ENCODE measurements at places on chromosomes 4 and X.

DNA sequence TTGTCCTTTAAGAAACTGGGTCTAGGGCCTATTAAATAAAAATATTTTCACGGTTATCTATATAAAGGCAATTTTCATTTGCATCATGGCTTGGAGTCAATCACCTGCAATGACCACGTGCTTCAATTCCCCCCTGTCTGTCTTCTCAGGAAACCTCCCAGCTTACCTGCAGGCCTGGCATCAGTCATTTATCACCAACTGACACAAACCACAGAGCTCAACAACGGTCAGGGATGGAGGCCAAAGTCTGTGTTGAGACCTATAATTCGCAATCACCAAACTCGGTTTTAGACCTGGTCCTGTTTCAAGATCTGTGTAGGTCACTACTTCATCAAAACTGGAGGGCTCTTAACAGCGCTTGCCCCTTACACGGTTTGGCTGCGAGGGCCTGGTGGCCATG lies 1.9 kb downstream of the SLC9A7 start:
- DNase-seq: no peak

DNA sequence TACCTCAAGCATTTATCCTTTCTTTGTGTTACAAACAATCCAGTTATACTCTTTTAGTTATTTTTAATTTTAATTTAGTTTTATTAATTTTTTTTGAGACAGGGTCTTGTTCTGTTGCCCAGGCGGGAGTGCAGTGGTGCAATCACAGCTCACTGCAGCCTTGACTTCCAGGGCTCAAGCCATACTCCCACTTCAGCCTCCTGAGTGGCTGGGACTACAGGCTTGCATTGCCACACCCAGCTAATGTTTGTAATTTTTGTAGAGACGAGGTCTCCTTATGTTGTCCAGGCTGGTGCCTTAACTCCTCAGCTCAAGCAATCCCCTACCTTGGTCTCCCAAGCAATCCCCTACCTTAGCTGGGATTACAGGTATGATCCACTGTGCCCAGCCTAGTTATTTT lies 45.9 kb downstream of the CDKL5 start:
- DNase-seq: no peak

DNA sequence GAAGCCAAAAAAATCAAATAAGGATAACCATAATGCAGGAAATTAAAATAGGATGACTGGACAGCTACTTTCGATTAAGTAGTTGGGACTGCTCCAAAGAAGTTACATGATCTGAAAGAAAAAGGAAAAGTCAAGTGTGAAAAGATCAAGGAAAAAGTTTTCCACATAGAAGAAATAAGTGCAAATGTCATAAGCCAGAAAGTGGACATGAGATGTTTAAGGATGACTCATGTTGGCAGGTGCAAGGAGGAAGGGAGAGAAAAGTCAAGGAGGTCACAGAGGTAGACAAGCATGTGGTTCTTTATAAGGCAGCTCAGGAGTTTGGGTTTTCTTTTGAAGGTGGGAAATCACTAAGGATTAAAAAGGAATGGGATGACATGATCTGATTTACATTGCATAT lies 89.8 kb upstream of the GPRIN3 start:
- no peak for DNase-seq

GRCh38 chr4:176261481-176261880 lies 7.5 kb downstream of the ASB5 start:
- no peak for DNase-seq

- no peak for DNase-seq
These were observed 412.3 kb downstream of the PDGFC start for GRCh38 chr4:156559346-156559745.

All from effector memory CD4-positive, alpha-beta T cell (primary cell).